Activated CD4-positive, alpha-beta T cell treated with anti-CD3 and anti-CD28 coated beads for 1 hour (primary cell): ENCODE measurements at places on chromosomes 16 and 17.

DNA sequence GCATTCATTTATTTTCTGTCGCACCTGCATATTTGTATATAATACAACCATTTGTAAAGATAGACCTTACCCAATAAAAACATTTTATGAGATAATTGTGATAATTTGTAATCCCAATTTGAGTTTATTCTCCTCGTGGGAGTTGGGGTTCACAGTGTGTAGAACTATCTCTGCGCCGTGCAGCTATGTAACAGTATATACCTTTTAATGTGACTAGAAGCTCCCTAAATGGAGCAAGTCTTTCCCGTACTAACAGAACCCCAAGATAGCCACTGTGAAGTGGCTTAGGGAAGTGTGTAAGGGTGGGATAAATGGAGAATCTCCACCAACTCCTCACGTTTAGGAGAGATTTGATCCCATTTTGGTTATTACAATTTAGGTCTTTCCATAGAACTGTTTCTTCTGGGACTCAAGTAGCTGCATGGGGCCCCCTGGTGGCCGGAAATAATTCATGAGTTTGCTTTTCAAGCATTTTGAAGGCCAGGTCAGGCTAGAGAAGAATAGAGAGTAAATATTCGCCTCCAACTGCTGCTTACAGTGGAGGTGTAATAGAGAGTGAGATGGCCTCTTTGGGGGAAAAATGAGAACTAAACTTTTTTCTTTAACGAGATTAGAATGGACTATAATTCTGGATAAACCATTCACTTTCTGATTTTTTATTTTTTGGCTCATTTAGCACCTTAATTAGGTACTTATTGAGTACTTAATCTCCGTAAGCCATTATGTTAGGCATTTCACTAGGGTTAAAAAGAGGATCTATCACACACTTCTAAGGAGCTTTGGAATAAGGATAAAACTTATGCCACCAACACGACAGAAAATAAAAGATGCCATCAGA is 4.5 kb downstream of the TMEM100 start:
- DNase-seq = peak; percentile 35

- DNase-seq = no peak
Observed at GRCh38 chr16:28186752-28187151, 25.0 kb downstream of the XPO6 start.

DNA sequence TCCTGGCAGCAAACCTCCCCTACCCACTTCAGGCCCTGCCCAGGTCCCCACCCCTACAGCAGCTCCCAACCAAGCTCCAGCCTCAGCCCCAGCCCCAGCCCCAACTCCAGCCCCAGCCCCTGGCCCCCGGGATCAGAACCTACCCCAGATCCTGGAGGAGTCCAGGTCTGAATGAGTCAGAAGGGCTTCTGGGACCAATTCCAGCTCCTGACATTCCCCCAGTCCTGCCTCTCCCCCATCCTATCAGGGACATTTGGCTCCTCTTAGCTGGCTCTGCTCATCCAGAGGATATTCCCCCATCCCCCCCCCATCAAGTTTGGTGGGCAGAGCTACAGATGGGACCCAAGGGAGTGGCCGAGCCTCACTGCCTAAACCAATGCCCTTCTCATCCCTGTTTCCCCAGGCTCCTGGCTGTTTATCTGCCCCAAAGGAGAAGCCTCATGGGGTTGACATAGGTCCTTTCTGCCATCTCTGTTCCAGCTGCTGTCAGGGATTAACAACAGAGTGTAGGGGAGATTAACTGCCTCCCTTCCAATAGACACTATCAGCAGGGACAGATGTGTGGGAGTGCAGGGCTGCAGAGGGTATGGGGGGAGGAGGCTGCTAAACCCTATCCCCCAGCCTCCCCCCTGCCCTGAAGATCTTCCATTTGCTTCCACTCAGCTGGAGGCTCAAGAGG is 16.5 kb downstream of the CNTNAP1 start:
- no peak for DNase-seq

GRCh38 chr17:21815352-21816063 is 123.2 kb downstream of the KCNJ18 start:
- no peak for DNase-seq

DNA sequence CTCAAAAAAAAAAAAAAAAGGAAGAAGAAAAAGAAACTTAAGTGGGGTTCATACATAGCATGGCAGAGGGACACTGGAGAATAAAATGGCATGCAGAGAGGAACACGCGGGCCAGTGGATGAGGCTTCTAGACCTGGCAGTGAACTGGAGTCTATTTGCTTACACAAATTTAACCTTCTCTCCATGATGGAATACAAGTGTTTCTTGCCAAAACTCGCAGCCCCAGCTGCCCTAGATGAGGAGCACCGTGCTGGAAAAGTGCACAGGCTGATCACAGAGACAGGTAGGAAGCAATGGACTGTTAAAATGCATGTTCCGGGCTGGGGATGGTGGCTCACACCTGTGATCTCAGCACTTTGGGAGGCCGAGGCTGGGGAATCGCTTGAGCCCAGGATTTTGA is 9.3 kb downstream of the SSTR2 start:
- DNase-seq = no peak

GRCh38 chr16:71723537-71724319 is 773 bp downstream of the PHLPP2 start:
- peak; percentile 69 for DNase-seq

- no peak for DNase-seq
Observed at GRCh38 chr16:16033208-16033717, 83.8 kb downstream of the ABCC1 start.

DNA sequence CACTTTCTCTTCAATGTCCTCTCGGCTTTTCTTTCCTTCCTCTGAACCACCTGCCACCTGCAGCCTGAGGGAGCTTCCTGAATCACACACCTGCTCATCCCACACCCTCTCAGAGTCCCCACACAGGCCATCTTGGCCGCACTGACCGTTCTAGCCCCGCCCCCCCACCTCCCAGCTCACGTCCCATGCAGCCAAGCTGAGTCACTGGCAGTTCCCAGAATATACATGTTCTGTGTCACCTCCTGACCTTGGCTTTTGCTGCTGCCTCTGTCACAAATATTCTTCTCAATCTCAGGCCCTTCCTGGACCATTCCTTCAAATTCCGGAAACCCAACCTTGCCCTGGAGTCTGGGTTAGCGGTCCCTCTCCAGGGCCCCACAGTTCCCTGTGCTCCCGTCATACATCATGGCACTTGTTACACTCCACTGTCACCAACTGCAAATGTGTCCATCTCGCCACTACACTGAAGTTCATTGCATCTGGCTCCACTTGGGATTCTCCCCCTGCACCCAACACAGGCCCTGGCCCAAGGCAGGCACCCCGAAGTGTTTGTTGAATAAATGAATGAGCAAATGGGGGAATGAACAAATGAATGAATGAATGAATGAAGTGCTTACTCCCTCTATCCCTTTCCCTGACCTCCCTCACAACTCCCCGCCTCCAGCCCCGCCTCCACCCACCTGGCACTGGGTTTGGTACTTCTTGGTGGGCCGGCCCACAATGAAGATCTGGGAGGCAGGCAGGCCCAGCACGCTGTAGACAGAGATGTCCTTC is 12.8 kb downstream of the PIMREG start:
- no peak for DNase-seq

DNA sequence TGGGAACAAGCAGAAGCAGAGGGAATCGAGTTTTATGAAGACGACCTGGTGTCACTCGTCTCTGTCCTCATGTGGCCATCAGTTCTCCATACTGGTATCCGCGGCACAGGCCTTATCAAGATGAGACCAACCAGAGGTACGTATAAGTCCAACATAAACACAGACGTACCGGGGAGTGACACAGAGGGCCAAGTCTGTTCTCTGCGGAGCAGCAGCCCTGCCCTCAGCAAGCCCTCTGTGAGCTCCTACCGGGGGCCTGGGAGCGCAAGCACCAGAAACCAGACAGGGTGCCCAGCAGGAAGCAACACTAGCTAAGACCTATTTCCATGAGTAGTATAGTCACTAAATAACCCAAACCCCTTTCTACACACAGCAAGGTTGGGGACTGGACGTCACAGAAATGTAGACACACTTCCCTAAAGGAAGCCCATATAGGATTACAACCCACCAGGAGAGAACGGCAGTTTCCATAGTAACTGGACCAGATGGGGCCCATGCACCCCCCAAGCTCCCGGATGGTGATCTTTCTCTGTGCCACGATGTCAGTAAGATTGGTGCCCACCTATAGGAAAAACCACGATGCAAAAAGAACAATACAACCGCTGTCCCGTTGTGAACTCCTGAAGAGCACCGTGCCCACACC is 911 bp downstream of the ARL16 start:
- DNase-seq = no peak

DNA sequence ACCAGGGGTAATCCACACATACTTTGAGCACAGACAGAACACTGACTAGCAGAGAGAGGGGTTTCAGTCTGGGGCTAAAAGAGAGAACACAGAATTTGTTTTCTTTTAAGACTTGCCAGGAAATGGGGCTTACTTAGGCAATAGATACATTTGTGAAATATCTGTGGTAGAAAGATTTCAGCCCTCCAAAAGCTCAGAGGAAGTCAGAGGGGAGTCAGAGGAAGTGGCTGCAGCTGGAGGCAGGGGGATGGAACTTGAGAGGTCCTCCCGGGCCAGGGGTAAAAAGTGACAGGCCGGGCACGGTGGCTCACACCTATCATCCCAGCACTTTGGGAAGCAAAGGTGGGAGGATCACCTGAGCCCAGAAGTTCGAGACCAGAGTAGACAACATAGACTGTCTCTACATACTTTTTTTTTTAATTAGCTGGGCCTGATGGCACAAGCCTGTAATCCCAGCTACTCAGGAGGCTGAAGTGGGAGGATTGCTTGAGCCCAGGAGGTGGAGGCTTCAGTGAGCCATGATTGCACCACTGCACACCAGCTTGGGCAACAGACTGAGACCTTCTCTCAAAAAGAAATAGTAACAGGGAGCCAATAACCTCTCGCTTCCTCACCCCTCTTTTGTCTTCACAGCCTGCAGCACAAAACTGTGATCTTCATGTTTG is 49.9 kb downstream of the NLRC5 start:
- DNase-seq = no peak

GRCh38 chr16:54106057-54106456 is 180.5 kb downstream of the IRX3 start:
- DNase-seq = no peak

- no peak for DNase-seq
Observed at GRCh38 chr16:86819533-86819892, 241.2 kb downstream of the FOXL1 start.

DNA sequence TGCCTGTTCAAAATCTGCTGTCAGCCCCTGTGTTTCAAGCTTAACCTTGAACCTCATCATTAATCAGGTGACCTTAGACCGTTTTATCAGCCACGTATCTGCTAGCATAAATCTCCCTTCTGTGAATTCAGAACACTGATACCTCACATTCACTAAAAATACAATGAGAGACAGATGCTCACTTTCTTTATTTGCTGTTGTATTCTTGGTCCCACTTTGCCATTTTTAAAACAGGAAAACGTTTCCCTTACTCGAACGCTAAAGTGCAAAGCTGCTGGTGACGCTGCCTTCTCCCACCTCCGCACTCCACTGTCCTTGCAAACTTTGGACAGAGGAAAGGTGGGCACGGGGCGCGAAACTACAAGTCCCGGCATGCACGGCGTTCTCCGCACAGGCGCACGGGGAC is 220 bp upstream of the ARHGAP44 start:
- DNase-seq = no peak

GRCh38 chr17:40320756-40321523 is 12.0 kb downstream of the RARA start:
- DNase-seq = no peak

- DNase-seq = no peak
Observed at GRCh38 chr16:53717577-53717976, 13.6 kb downstream of the FTO start.

DNA sequence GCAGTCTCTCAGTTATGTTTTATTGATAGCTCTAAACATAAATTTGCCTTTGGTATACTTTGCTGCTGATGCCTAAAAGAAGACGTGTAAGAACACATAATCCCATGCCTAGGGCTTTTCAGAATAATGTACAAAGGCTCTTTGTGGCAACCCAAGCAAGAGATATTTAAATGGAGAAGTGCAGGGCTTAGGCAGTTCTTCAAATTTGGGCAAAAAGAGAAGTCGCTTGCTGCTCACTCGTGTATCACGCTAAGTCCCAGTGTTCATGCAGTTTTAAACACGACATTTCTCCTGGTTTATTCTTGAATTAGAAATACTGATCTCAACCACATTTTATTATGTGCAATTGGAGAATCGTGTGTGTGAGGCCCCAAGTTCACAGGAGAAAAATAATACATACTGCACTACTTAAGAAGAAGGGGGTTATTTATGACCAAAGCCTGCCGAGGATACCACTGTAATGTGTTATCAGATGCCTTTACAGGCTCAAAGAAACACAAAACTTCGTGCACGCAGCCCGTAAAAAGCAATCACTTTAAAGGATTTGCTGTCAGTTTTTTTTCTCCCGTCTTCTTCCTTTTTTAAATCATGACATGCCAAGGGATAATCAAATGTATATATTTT is 22.5 kb upstream of the IRX6 start:
- no peak for DNase-seq

GRCh38 chr16:74275711-74276110 is 20.9 kb upstream of the PSMD7 start:
- DNase-seq = no peak

DNA sequence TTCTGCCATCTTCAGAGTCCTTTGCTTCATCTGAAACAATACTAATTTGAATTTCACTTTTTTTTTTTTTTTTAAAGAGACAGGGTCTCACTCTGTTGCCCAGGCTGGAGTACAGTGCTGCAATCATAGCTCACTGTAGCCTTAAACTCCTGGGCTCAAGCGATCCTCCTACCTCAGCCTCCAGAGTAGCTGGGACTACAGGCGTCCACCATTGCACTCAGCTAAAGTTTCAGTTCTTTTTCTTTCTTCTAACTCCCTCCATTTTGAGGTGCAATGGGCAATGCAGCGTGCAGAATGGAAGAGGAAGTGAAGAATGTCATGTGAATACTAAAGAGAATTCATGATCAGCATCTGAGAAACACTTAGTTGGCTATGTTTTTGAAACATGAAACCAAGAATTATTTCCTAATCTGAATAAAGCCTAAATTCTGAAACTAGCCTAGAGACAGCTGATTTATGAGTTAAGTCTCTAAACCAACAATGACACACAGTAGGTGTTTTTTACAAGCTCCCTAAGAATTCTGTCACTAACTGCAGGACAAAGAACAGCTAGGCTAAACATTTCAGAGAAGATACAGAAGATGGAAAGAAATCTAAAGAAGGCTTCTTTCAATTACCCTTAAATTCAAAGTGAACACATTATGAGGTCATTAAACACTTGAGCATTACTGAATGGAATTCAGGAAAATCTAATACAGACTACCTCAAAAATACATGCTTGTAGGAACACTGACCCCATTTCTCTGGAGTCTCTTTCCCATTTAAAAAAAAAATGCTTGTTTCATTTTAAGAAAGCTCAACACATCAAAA is 21.0 kb downstream of the SNN start:
- DNase-seq = no peak
